ENCODE measurements at places on chromosomes 12 and 14.

DNA sequence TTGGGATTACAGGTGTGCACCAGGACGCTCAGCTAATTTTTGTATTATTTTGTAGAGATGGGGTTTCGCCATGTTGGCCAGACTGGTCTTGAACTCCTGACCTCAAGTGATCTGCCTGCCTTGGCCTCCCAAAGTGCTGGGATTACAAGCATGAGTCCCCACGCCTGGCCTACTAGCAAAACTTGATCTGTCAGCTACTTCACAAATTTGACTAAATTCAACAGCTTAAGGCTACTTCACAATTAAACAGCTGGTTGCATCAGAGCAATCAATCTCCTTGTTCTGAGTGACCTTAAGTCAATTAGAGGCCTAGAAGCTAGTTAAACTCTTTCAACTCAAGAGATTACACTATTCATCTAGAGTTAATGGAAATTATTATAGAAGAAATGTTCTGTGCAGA, 12.2 kb downstream of the COQ10A start:
- no peak for DNase-seq

DNA sequence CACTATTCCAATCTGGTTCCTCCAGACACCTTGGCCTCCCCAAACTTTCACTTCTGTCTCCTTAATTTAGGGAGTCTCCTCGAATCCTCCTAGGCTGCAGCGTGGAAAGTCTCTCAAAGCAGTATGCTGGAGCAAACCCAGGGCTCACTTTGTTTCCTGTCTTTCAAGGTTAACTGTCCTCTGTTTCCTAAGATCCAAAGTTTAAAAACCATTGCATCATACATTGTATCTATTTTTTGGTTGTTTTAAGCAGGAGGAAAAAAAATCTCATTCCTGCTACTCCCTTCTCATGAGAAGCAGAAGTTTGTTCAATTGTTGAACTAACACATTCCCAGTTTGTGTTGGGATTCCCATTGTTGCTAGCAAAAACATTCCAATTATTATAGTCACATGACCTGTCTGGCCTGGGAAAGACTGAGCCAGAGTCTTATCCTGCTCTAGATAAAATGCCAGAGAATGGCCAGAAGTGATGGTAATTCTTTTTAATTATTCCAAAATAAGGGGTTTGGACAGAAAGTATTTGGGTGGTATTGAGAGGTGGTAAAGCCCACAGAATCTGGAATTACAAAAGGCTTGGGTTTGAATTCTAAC, 67.3 kb downstream of the HSPB8 start:
- DNase-seq = no peak

DNA sequence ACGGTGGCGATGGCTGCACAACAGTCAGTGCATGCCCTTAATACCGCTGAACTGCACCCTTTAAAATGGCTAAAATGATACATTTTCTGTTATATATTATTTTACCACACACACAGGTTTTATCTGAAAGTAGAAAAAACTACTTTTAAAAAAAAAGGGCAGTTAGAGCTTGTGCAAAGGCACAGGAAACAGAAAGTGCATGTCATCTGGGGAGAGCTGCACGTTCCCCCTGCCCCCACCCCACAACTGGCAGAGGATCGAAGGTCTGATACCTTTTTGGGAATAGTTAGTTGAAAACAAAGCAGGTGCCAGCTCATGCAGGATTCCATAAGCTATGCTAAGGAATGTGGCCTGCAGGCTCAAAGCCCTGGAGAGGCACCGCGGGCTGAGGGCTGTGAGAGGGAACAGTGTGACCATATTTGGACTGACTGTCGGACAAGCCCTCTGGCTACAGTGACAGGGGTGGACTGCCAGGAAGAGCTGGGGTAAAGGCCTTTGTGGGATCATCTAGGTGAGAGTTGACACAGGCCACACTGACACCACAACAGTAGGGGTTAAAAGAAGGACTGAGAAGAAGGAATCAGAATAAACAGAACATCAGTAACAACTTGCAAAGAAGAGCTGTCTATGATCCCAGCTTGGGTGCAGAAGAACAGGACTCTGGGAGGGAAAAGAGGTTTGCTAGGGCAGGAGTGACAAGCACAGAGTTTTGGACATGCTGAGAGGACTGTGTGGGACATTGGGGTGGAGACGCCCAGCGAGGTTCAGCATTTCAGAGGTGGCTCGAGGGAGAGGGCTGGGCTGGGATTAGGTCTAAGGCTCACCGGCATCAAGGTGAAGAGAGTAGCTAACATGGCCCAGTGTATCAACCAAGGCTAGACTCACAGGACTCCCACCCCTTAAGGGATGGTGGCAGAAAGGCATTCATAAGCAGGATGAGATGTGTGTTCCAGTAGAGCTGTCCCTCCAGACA, 54.6 kb downstream of the ACTN1 start:
- DNase-seq = no peak

- no peak for DNase-seq
Measured at GRCh38 chr12:90964616-90965015, 9.6 kb upstream of the CCER1 start.

- DNase-seq = no peak
Measured at GRCh38 chr14:99808154-99808505, 14.9 kb downstream of the EML1 start.

All from activated CD4-positive, CD25-positive, alpha-beta regulatory T cell (primary cell).